H1 (cell line): ENCODE measurements at places on chromosomes 12 and 14.

- DNase-seq = no peak
These were observed 485.4 kb downstream of the NAV3 start for GRCh38 chr12:78316136-78316535.

DNA sequence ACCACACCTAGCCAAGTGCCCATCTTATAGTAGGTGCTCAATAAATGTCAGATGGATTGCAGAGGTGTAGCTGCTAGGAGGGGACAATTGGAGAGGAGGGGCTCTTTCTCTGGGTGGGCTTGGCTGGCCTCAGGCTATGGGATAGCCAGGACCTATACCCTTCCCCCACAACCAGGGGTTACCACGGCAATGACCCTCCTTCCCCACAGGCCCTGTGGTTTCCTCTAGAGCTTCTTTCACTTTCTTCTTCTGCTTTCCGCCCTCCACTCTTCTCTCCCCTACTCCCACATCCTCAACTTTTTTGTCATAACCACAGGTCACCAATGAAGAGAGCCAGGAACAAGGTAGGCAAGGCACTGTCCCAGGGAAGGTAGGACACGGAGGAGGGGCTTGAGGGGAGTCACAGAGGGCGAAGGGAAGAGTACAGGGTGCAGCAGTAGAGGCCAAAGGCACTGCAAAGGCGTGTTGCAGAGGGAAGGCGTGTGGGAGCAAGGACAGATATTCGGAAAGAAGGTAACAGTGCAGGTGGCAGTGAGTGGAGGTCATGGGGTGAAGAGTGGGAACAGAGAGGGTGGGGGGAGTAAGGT, 1.9 kb upstream of the ITGB7 start:
- no peak for DNase-seq

GRCh38 chr12:10409392-10409791, at the start of gene KLRC4:
KLRC4 (minus strand) TSS chr12:10409757; CDS start chr12:10409575, 182 bp downstream.
- DNase-seq = no peak

DNA sequence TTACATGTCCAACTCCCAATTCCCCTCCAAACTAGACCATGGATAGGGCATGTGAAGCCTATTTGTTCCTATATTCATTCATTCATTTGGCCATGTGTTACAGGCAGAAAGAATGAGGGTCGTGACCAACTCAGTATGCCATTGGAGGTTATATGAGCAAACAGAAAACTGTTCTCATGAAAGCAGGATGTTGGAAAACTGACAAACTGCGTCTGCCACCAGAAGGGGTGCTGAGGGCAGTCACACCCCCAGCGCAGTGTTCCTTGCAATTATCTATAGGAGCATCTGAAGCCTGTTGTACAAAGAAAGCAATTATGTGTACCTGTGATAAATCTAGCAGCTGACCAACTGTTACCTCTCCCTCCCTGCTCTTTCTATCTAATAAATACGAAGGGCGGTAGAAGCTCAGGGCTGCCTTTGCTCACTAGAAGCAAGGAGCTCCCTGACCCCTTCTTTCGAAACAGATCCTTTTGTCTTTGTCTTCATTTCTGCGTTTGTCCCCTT, 21.1 kb downstream of the ENTPD5 start:
- no peak for DNase-seq

GRCh38 chr14:93978735-93979134, 2.4 kb upstream of the ASB2 start:
- no peak for DNase-seq

DNA sequence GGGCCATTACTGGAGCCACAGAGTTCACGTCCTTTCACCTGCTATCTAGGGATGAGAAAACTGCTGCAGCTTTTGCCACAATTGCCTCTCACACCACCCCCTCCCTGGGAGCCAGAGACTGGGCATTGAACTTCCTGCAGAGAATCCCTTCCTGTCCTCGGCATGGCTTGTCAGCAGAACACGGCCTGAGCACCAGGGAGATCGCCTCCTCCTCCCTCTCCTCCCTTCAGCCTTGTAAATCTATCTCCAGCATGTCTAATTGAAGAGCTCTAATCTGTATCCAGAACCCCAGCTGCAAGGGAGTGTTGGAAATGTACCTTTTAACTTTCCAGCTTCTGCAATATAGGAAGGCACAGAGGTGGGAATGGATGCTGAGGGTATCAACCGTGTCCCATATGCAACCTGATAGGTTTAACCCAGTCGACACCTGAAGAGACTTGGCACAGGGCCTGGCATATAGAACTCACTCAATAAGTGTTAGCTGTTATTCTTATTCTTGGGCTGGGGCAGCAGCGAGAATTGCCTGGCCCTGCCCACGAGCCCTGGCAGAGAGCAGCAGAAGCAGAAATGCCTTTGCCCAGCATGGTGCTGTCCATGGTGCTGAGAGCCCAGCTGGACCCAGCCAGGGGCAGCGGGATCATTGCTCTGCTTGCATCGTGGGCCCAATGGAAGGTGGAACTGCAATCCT, 26.8 kb downstream of the TMEM63C start:
- peak; percentile 91 for DNase-seq

DNA sequence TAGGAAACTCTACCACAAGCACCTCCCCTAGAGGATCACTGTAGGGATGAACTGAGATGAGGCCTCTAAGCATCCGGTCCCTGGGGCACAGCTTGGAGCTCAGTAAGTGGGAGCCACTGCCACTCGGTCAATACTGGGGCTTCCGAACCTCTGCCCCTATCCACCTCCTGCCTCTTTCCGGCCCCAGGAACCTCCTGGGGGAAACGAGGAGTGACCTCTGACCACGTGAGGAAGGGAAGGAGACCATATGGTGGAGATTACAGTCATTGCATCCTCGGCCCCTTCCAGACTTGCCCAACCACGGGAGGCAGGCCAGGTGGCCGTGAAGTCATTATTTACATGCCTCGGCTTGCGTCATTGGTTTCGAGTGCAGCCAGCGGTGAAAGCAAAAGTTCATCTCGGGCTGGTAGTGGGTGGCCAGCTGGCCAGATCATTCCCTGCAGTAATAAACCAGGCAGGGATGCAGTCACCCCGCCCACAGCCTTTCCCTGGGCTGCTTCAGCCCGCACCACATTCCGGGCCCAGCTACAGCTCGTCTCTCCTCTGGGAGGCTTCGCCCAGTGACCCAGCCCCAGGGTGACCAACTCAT, 65.4 kb downstream of the C14orf132 start:
- DNase-seq = no peak

- no peak for DNase-seq
These were observed 108.8 kb upstream of the ARHGAP5 start for GRCh38 chr14:31968107-31968810.

DNA sequence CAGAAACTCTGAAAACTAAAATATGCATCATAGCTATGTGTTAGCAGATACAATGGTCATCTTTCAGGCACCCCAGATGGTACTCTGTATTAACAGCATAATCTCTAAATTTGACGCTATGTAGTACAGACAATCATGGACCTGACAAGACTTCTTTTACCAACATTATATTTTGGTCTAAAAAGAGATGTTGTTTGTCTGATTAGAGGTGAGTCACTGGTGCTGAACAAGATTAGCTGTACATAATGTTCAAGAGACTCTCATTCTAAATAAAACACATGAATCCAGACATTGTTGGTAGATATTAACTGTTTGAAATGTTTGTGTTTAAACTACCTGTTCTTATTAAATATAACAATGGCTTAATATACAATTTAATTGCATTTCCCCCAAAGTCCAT, 146.4 kb upstream of the LMNTD1 start:
- no peak for DNase-seq

GRCh38 chr14:101444116-101444515, 117.2 kb upstream of the DIO3 start:
- no peak for DNase-seq

GRCh38 chr14:104353221-104353920, 215.0 kb downstream of the KIF26A start:
- no peak for DNase-seq

- DNase-seq = no peak
These were observed 123.1 kb downstream of the GALC start for GRCh38 chr14:87869619-87870583.

DNA sequence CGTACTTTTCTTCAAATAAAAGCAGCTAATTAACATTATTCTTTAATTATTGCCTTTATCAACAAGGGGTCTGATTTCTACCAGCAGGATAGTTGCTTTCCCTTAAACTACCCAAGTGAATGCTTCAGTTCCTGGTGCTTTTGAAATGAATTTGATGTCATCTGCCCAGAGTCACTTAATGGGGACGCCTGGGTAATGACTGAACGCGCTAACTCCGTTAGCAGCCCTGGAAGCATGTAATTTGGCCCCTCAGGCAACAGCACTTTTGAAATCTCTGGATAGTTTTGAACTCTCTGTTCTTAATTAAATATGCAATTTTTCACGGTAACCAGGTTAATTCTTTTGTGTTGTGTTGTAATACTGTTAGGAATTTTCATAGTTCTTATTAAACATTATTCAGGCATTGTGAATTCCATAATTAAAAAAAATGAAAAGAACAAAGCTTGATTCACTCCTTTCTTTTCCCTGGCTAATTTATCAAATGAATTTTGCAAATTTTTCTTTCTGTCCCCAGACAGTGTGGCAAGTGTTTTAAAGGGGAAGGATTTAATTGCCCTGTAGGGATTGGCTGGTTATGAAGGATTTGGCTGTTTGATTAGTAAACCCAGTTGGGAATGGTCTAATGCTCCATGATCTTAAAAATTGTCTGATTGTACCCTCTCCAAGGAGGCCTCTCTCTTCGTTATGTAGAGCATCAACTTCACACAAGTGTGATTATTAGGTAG, 137.5 kb upstream of the MYL2 start:
- no peak for DNase-seq

GRCh38 chr12:56593909-56594621, 36.1 kb downstream of the BAZ2A start:
- peak; percentile 61 for DNase-seq

DNA sequence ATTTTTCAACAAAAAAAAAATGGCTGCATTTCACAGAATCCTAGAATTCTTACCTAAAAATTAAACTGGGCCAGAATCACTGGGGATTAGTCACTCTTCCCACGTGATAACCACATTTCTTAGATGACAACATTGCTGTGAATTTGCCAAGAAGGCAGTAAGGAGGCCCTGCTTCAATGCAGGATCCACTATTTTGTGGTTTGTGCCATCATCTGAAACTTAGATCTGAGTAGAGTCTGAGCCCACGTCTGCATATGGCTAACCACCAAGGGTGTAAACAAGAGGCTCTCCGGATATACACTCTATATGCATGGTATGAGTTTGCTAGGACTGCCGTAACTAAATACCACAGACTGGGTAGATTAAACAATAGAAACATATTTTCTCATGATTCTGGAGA, 24.4 kb upstream of the TBX5 start:
- DNase-seq = no peak

DNA sequence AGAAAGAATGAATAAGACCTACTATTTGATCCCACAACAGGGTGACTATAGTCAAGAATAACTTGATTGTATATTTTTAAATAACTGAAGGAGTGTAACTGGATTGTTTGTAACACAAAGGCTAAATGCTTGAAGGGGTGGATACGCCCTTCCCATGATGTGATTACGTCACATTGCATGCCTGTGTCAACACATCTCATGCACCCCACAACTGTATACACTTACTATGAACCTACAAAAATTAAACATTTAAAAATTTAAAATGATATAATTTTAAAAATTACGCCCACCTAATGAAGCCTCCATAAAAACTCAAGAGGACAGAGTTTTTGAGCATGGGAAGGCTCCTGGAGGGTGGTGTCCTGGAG, 94.5 kb downstream of the SCARB1 start:
- no peak for DNase-seq

GRCh38 chr12:51822956-51823355, 25.6 kb downstream of the FIGNL2 start:
- no peak for DNase-seq

DNA sequence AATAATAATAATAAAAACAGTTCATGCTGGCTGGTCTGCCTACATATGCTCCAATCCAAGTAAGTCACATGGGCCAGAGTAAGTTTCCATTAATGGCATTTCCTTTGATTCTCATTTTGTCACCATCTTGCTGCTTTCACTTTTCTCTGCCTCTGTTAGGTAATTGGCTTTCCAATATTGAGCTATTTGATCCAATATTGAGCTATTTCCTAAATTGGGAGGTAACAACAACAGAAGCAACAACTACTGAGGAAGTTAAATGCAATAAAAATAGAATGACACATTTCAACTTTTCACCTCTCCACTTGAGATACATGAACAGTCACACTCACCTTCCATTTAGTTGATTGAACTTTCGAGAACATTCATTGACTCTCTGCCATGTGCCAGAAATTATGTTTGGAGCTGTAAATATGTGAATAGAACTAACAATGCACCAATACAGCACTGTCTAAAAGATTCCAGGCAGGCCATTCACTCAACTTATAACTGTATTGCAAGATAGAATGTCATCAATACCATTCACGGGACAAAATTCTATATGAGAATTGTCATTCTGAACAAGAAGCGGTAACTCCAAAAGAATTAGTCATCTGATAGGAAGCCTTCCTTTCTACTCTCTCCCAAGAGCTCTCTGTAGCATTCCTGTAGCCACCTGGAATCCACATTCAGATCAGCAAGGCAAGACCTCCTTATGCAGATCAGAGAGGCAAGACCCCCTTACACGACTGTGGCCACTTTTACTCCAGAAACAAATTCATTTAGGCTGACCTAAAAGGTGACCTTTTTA, 136.4 kb downstream of the PHLDA1 start:
- DNase-seq = no peak

- no peak for DNase-seq
These were observed 20.2 kb upstream of the PPP1CC start for GRCh38 chr12:110762891-110763290.

DNA sequence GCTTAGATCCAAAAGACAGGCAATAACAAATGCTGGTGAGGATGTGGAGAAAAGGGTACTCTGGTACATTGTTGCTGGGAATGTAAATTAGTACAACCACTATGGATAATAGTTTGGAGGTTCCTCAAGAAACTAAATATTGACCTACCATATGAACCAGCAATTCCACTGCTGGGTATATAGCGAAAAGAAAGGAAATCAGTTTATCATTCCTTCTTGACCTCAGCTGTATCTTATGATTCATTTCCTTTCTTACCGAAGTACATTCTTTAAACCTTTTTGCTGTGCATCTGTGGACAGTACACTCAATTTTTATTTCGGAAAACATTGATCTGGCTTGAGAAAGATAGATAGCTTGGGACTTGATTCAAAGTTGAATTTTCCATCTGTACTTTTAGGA, 183.2 kb upstream of the LRFN5 start:
- no peak for DNase-seq

DNA sequence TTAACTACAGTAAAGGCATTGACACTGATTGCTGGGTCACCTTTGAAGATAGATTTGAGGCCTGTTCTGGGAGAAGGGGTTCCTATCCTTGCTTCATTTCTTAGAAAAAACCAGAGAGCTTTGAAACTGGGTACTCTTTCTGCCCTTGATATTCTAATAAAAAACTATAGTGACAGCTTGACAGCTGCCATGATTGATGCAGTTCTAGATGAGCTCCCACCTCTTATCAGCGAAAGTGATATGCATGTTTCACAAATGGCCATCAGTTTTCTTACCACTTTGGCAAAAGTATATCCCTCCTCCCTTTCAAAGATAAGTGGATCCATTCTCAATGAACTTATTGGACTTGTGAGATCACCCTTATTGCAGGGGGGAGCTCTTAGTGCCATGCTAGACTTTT, 36.4 kb downstream of the CAND1 start:
- no peak for DNase-seq
